ENCODE measurements at places on chromosomes 2 and 18.

- no peak for DNase-seq
These were observed 1.6 kb upstream of the ERMN start for GRCh38 chr2:157327200-157327599.

DNA sequence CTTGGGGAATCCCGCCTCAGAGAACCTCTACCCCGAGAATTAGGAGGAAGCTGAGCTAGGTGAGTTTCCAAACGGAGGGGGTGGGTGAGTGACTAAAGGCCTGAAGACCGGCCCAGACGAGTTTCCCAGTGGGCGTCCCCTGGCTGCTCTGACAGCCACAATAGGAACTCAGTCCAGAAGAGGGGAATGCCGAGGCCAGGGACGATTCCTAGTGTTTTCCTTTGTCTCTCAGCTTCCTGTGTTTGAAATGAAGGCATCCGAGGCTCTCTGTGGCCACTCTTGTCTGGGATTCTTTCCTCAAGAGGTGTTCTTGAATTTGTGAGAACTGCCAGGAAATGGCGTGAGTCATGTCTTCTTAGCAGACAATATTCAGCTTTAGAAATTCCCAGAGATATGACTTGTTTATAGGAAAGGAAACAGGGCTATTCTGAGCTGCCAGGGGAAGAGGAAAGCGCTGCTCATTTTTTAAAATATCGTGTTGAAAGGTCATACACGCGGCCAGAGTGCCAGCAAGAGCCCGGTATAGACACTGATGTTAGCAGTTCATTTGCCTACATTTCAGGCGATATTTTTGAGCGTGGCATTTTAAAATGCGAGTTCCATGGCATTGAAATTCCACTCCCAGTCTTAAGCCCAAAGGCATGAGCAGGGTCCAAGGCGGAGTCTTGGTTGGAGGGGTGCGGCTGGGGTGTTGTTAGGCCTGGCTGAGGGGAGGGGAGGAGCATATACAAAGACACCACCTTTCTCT is 169.1 kb upstream of the KLF7 start:
- peak; percentile 69 for DNase-seq

- DNase-seq = no peak
These were observed 11.4 kb downstream of the G6PC2 start for GRCh38 chr2:168912466-168912865.

GRCh38 chr2:70716951-70717350 is 51.0 kb downstream of the ADD2 start:
- DNase-seq = no peak

DNA sequence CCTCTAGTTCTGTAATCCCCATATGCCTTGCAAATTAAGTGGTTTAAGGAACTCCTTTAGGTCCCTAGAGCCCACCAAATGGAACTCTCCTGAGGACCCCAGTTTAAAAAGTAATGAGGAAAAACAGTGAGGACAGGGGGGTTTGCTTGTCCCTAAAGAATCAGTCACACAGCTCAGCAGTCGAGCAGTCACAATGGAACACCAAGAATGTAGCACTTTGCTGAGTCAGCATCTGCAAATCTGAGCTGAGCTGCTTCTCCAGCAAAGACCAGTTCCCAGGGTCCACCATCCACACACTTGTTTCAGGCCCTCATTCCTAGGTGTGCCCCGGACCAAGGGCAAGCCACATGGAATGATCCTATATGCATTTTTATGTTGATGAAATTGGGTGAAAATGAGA is 46.2 kb upstream of the NEDD4L start:
- DNase-seq = no peak

- no peak for DNase-seq
These were observed 148.5 kb downstream of the LNPK start for GRCh38 chr2:175853616-175853890.

GRCh38 chr2:214649440-214650205 is 159.9 kb downstream of the BARD1 start:
- DNase-seq = no peak

DNA sequence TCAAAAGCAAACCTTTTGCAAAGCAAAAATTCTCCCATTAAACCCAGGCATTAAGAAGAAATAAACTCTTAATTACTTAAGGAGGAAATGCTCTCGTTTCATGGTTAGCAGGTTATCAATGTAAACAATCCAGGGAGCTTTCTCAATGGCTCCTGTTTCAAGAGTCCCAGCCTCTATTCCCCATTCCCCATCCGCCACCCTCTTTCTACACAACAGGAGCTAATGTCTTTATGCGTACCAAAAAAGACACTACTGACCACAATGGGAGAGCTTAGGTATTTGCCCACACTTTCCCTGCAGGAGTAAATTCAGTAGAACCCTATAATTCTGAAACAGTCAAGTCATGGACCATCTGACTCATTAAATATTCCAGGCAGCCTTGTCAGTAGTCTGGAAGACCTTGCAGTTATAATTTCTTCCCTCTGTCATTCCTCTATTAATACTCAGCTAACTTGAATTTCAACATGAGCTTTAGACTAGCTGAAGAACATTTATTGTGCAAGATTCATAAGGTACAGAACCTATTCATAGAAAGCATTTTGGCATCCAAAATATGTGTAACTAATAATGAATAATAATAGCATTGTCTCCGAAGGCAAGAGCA is 48.6 kb downstream of the SLC8A1 start:
- DNase-seq = no peak

- DNase-seq = no peak
These were observed 472.6 kb upstream of the NETO1 start for GRCh38 chr18:73340135-73340977.

- DNase-seq = no peak
These were observed 83.0 kb upstream of the MBOAT2 start for GRCh38 chr2:9086465-9086864.

DNA sequence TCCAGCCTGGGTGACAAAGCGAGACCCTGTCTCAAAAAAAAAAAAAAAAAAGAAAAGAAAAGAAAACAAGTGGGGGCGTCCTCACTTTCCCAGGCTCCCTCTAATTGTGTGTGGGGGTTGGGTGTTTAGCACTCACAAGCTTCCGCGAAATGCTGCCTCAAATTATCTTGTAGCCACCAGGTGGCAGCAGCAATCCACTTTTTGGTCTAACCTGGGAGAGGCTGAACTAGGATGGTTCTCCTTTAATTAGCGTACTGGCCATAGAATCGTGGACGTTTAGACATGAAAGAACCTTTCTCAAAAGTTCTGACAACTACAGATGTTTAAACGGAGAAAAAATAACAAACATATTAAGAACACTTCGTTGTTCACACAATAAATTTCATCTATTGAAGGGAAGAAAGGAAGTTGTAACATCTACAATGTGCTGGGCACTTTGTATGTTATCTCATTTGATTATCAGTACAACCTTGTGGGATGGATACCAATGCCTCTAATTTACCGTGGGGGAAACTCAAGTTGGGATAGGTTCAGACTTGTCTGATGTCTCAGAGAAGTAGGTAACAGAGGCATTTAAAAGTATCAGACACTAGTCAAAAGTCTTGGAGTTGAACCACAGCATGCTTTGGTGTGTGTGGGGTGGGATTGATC is 122.7 kb upstream of the NABP1 start:
- DNase-seq = peak; percentile 90

DNA sequence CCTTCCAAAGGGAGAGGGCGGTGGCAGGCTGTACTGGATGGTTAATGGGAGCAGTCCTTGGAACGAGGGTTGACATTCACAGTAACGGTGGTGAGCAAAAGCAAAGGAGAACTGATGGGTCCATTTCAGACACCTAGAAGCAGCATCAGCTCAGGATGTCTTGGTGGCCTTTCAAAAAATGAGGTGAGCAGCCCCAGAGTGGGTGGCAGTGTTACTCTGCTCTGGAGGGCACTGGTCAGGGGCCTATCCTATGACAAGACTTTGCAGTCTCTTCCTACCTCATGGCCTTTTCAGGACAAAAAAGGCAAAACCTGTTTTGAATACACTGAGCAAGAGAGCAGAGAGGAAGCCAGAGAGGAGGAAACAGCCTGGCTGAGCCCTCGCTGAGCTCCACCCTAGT is 23.5 kb downstream of the CAPN14 start:
- DNase-seq = no peak

- no peak for DNase-seq
These were observed 14.8 kb upstream of the ACTR3 start for GRCh38 chr2:113875135-113875534.

- no peak for DNase-seq
These were observed 12.8 kb upstream of the HPCAL1 start for GRCh38 chr2:10289891-10290290.

GRCh38 chr2:62396880-62397279 is 109.1 kb downstream of the TMEM17 start:
- no peak for DNase-seq

DNA sequence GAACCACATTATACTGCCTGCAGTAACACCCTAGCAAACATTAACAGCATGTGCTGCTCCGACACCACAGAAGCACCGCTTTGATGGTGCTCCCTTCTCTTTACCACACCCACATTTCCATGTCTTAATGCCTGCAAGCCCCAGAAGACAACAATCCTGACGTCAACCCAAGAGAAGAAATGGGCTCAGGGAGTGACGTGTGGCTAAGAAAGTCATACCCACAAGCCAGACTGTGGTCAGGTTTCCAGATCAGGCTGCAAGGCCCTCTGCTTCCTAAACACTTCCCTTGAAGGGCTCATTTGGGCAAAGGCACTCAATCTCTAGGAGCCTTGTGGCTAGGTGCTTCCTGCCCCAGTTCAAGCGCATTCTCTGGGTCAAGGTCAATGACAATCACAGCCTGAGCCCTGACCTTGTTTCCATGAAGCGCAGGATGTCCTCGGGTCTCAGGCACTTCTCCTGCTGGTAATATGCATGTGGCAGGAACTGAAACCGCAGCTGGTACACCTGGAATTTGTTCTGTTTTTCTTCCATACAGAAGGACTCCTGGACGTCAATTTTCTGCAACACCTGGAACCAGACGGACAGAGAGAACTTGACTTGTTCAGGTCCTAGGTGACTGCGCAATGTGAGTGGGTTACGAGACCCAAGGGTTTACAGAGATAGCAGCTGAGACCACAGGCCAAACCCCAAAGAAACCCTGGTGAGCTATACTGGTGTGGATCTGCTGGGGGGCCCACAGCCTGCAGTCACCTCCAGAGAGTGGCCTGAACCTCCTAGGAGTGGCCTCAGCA is 67.2 kb downstream of the POLR1A start:
- peak; percentile 83 for DNase-seq

- peak; percentile 1 for DNase-seq
These were observed 25.8 kb downstream of the KIF1A start for GRCh38 chr2:240794178-240794721.

GRCh38 chr2:187477051-187477450 is 29.0 kb upstream of the CALCRL start:
- no peak for DNase-seq

GRCh38 chr2:152426801-152427200 is 91.8 kb downstream of the FMNL2 start:
- DNase-seq = no peak

DNA sequence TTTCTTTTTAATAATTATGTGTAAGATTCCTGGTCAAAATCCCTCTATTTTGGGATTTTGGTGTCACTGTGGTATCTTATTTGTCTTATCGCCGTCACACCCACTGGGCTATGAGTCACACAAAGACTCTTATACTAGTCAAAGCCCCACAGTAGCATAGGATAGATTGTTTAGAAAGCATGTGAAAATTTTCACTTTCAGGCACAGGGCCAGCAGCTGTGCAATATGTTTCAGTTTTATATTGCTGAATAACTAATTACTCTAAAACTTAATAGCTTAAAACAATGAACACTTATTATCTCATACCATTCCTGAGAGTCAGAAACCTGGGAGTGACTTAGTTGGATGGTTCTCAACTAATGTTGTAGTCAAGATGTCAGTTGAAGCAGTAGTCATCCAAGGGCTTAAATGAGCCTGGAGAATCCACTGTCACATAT is 24.0 kb downstream of the CFAP210 start:
- DNase-seq = no peak

- no peak for DNase-seq
These were observed 11.2 kb downstream of the ETAA1 start for GRCh38 chr2:67408346-67408745.

DNA sequence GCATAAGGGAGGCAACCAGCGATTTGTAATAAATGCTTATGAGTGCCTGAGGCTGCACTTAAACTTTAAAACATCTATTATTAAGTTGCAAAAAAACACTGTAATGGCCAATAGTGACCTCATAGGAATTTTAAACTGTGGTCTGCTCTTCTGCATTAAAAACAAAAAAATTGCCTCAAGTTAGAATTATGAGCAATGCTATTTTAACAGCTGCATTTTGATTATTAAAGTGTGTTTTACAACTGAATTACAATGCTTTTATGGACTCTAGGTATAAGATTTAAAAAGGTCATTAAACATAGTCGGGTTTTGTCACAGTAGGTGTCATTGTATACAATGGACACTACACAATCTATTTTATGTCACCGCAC is 528.7 kb upstream of the FANCL start:
- DNase-seq = no peak

DNA sequence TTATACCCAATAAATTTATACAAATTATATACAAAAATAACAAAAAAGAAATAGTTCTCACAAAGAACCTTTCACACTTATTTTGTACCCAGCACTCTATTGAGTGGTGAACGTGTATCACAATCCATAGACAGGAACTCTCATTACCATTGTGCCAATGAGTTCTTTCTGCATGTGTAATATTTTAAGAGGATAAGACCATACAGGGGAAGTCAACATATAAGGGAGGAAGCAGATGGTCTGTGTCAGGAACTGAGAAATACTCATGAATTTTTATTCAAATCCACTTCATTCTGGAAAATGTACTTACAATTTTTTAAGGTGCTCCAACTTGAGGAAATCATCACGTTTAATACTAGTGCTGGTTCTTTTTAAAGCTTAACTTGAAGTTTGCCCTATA is 27.1 kb upstream of the ELOA2 start:
- DNase-seq = no peak

DNA sequence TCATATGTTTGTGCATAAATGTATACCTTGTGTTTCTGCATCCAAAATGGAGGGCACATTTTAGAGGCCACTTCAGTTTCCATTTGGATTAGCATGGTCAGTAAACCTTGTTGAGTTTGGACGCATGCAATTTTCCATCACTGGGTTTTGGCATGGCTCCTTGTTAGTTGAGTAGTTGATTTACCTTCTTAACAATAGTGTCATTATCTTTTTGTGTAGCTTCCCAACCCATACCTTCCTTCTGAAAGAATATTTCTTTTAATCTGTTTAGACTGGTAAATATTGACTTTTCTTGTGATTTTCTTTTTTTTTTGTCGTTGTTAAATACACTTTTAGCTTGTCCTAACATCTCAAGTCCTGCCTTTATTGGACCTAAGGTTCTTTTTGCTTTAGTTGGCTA is 15.5 kb downstream of the RPIA start:
- DNase-seq = no peak

DNA sequence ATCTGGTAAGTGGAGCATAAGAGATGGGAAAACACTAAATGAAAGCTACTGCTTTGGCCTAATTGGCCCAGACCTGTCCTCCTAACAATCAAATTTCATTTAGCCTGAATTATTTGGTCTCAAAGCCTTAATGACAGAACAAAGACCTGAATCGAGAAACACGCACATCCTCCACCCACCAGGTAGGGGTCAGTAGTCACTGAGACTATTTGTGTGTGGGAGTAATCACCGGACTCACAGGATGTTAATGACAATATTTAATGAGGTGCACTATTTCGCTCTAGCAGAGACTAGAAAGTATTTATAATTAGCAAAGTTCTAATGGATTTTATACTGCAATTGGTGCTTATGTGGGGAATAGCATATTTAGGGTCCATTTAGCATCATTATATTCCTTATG is 68.1 kb downstream of the RBM43 start:
- no peak for DNase-seq

All from activated CD4-positive, alpha-beta T cell treated with anti-CD3 and anti-CD28 coated beads for 36 hours (primary cell).